SHP77 treated with DMSO at 0.1 percent for 48 hours (cell line): ENCODE measurements at places on chromosomes 11 and 22.

DNA sequence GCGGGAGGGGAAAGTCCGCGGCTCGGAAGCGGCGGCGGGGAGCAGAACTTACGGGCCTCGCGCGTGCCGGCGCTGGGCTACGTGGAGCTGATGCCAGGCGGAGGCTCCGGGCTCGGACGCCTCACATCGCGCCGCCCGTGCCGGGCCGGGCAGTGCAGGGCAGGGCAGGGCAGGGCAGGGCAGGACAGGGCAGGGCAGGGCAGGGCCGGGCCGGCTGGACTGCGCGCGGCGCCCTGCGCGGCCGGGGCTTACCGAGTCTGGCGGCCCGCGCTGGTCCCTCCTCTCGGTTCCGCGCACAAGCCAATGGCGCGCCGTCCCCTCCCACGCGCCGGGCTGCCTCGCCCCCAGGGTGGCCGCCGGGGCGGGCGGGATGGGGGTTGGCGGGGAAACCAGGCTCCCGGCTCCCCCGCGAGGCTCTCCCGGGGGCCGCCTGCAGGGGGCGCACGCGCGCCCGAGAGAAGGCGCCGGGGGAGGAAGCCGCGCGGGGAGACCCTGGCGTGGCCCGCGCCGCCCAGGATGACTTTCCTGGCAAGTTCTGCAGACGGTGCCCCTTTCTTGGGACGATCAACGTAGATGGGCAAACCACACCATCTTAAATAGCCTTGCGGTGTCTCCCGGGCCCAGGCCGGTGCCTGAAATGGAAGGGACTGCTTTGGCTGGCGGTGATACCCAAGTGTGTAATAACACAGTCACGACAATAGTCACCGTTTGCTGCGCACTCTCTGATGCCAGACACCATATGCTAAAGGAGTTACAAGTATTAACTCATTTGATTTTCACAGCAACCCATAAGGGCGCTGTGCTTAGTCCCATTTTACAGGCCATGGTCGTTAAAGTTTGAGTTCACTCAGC, at the start of gene TP53I11:
Gene TP53I11 (minus strand): TSS at position 259 of the 852 bp plus-strand sequence. CDS start 12,548 bp downstream, outside the sequence.
- DNase-seq: no peak

GRCh38 chr11:114233755-114234154, 62.4 kb upstream of the NNMT start:
- no peak for DNase-seq

GRCh38 chr22:47918276-47918921, 1155.9 kb downstream of the TBC1D22A start:
- no peak for DNase-seq

DNA sequence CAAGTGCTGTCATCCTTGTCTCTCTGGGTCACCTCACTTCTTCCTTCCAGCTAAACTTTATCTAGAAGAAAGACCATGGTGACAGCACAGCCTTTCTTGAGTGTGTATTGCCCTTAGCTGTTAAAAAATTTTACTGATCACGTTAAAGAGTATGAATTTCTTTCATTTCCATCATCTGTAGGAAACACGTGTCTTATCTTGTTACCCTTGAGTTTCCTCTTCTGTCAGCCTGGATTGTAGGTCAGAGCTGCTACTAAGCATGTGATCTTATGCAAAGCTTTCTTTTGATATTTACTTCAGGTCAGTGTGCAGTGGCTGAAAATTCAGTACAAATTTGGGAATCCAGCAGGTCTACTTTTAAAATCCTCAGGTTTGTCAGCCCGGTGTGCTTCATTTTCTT, 512.2 kb upstream of the ARHGAP42 start:
- no peak for DNase-seq

DNA sequence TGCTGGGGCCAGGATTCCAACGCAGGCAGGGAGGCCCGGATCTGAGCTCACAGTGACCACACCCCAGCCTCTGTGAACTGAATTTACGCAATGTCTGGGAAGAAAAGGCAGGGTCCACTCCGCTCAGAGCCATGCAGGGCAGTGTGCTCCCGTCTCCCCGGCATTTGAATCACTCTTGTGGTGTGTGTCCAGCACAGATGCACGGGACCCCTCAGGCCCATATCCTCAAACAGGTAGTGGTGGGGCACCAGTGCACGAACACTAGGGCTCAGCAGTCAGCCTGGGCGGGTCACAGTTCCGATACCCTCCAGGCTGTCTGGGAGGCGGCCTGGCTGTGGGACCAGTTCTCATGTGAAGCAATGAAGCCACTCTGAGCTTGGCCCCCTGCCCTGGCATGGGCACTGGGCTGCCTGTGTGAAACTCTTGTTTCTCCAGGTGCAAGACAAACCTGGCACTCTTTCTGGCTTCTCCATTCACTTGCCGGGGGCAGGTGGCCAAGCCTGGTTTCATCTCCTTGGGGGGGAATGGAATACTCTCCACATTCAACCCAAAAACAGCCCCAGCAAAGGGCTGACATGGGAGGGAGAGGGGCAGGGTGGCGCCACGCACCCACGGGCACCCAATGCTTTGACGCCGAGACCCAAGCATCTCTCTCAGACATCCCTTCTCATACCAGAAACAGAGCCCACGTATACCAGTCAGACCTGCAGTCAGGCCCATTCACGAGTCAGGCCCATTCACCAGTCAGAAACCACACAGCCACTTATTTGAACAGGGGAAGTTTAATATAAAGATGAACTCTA, 14.3 kb downstream of the DHCR7 start:
- DNase-seq: no peak

DNA sequence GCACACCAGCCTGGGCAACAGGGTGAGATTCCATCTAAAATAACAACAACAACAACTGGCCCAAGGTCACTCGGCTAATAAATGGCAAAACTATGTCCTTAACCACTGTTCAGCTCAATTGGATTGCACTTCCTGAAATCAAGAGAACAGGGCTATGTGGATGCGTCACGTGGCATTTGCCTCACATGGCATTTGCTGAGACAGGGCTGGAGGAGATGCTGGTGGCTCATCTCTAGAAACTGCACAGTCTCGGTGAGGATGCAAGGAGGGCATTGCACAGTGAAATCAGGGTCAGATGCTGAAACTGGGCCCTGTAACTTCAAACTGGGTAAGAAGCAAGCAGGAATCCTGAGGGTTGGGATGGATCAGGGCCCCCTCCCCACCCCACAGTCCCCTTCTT, 171.9 kb downstream of the BUD13 start:
- no peak for DNase-seq

DNA sequence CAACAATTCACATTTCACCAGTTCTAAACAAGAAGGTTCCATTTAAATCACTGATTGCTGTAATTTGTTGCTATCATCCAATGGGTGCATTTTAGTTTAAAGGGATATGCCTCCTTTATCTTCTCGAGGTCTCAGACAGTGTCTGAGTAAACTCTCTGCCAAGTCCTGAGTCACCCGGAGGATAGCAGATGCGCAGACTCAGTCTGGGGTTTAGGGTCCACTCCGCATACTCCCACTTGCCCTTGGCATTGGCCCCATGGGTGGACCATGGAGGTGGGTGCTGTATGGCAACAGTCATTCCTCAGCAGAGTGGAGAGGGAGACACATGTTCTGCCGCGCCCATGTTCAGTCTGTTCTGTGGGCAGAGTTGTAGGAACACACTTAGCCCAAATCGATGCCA, 65.4 kb upstream of the CRTAM start:
- no peak for DNase-seq

DNA sequence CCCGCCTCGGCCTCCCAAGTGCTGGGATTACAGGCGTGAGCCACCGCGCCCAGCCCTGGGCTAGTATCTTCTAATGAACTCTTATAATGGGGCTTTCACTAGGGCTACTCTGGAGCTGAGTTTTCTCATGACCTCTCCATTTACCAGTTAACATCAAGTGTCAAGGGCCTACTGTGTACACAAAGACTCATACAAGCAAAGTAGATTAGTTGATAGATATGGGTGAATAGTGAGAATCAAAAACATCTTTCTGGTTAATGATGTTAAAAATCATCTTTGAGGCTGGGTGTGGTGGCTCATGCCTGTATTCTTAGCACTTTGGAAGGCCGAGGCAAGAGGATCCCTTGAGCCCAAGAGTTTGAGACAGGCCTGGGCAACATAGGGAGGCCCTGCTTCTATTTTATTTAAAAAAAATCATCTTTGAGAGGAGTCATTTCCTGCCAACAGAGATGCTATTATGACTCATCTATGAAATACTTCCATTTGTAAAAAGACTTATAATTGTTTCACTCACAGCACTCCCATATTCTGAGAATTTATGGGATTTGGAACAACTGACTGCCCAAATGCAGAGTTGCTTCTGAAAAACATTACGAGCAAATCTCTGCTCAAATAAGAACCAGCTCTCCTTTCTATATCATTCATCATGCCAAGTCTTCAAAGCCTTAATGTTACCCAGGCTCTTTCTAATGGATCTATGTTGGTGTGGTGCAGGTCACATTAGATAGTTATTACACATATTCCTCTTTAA, 57.0 kb downstream of the GDPD4 start:
- no peak for DNase-seq

- DNase-seq: no peak
Observed at GRCh38 chr11:47961383-47961782, 19.0 kb upstream of the PTPRJ start.

DNA sequence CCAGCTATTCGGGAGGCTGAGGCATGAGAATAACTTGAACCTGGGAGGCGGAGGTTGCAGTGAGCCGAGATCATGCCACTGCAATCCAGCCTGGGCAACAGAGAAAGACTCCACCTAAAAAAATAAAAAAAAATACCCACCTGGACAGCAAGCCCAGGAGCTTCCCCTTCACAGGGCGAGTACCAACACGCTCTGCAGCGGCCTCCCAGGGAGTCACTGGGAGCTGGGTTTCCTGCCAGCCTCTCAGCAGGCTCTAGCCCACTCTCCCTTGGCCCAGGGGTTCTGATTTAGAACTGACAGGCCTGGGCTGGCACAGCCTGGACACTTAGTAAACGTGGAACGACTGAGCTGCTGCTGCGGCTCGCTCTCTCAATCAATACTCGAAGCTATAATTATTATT, 2.0 kb upstream of the CABP7 start:
- peak; percentile 9 for DNase-seq

- no peak for DNase-seq
Observed at GRCh38 chr11:56624661-56625110, 10.0 kb upstream of the OR5M1 start.

- DNase-seq: no peak
Observed at GRCh38 chr11:116542406-116542805, 230.4 kb downstream of the BUD13 start.

DNA sequence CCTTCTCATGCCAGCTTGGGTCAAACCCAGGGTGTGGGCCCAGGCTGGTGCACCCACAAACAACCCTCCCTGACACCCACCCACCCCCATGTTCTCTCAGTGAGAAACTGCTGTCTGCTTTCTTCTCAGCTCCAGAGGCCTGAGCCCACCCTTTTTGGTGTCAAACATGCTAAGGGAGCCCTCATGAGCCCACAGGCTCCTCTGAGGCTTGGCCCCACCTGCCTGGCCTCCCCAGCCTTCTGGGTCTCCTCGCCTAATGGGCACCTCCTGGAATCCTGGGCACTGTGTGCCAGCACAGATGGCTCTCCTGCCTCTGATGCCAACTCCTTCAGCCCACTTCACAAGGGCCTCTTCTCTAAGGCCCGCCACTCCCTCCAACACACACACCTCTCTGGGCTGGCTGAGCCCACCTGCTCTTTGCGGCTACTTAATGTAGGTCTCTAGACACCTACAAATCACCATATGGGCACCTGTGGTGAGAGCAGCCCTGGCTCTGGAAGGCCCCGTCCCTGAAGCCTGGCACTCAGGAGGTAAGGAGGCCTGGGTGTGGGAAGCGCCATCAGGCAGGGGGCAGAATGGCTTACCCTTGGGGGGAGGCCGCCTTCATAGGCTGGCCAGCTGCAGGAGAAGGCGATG, 4.4 kb downstream of the NAGA start:
- no peak for DNase-seq

DNA sequence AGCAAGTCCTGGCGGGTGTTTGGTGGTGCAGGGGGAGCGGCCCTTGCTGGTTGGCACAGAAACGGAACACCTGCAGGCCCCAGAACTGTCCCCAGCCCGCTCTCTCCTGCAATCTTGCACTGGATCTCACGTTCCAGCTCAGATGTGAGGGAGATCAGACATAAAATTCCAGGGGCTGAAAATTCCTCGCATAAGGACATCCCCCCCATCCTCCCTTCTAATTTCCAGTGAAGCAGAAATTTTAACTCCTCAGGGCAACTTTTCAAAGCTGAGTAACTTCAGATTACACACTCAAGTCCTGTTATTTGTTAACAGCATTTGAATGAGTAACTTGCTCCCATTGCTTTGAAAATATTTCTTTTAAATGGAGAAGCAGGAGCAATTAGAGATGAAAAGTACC, 40.3 kb upstream of the RASSF10 start:
- no peak for DNase-seq
